ENCODE measurements at places on chromosomes 7 and 10.

DNA sequence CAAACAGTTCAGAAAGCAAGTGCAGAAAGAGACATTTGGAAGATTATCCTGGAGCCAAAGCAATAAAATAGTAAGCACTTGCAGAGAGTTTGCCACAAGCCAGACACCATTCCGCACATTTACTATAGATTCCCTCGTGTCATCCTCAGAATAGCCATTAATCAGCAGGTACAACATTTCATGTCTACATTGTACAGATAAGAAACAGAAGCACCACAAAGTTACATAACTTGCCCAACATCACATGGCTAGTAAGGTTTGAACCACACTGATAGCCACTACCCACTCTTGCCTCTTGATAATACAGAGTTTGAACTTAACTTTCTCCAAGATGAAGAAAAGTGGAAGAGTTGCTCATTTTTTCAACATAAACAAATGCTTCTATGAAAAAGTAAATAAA, 40.6 kb upstream of the GHITM start:
- no peak for DNase-seq

DNA sequence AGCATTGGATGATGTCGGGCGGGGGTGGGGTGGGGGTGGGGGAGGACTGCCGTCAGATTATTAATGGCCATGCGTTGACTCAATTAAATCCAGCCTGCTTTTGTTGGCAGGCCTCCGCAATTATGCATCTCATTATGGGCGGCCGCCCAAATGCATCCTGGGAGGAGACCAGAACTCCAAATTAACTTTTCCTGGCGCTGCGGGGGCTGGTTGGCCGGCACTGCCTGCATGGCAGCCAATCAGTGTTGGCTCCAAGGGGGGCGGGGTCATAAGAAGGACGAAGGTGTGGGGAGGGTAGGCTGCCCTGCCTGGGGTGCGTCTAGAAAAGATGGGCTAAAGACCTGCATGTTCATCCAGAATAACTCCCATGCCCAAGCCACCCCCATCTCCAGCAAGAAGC, 83.9 kb upstream of the PAX2 start:
- no peak for DNase-seq

- DNase-seq = no peak
Measured at GRCh38 chr7:85172530-85172941, 14.3 kb downstream of the SEMA3D start.

DNA sequence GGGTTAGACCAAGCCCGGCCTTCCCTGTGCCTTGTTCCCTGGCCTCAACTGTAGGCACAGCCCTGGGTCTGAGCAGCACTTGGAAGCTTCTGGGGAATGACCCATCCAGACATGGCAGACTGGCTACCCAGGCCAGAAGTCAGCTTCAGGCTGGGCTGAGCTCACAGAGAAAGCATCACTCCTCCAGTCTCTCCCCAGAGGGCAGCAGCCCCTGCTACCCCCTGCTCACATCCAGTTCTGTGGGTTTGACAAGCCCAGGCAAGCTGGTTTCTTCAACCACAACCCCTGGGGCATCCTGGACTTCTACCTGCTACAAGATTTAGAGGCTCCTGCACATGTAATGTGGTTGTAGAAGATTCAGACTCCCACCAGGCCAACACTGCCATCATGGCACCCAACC, 9.0 kb downstream of the C10orf71 start:
- no peak for DNase-seq

- no peak for DNase-seq
Measured at GRCh38 chr10:20007426-20007825, 191.2 kb downstream of the PLXDC2 start.

DNA sequence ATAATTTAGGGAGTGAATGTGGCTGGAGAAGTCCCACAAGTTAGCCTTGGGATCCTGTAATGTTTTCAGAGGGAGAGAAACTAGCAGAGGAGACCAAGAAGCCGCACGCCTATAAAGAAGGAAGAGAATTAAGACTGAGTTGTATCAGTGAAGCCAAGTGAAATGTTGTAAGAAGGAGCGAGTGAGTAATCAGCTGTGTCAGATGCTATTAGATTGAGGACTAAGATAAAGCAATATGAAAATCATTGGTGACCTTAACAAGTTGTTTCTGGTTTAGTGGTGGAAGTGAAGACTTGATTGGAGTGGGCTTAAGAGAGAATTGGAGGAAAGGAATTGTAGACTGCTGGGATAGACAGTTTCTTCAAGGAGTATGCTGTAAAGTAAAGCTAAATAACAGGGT, 8.8 kb downstream of the CCSER2 start:
- no peak for DNase-seq

- no peak for DNase-seq
Measured at GRCh38 chr7:106125417-106125816, 13.3 kb upstream of the SYPL1 start.

Data from CD4-positive, alpha-beta T cell treated with Interleukin-21 for 1 hour (primary cell).